Activated CD4-positive, alpha-beta T cell treated with anti-CD3 and anti-CD28 coated beads, Interleukin-10, Interleukin-2, amounts not matched to agents 100 ng/mL and 50 ng/mL, durations not matched to agents 16 hours and 8 hours (primary cell): ENCODE measurements at places on chromosomes 13 and 19.

DNA sequence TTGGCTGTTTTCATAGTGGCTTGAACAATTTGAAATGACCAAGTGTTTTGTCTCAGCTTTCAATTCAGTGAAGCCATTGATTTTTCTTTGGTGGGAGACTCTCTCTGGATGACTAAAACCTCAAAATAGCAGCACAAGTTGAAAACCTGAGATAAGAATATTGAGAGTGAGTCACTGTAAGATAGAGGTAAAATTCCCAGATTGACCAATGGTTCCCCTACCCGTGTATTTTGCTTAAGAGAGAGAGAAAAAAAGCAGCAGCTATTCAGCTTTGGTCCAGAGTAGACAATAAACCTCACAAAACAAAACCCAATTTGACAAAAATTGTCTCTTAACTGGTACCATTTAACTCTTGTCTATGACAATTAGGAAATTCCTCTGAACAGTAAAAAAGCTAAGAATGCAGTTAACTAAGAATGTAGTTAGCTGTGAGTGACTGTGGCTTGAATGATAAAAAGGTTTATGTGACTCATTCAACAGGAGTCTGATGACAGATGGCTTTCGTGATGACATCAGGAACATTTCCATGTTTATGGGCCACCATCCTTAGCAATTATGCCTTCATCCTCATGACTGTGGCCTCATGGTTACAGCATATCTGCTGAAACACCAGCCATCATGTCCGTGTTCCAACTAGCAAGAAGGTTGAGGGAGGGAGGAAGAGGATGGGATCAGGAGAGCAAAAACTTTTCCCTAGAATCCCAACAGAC lies 356.9 kb downstream of the NDFIP2 start:
- no peak for DNase-seq

DNA sequence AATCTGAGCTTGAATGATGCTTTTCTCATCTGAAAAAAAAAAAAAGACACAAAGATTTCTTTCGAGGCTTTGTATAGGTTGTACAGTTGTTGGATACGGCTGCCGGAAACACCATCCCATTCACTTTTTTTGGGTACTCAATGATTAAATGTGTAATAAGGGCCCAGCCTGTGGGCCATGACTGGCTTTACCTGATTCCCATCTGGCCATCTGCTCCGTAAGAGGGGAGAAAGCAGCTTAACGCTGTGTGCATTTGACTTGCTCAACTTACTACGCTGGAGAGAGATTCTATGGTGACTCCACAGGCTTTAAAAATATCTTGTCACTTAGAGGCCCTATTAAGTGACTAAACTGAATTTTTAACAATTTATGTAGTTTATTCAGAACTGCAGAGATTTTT lies 731 bp downstream of the ZNF558 start:
- DNase-seq = no peak

GRCh38 chr19:16139752-16140151 lies 3.7 kb upstream of the HSH2D start:
- peak; percentile 62 for DNase-seq

DNA sequence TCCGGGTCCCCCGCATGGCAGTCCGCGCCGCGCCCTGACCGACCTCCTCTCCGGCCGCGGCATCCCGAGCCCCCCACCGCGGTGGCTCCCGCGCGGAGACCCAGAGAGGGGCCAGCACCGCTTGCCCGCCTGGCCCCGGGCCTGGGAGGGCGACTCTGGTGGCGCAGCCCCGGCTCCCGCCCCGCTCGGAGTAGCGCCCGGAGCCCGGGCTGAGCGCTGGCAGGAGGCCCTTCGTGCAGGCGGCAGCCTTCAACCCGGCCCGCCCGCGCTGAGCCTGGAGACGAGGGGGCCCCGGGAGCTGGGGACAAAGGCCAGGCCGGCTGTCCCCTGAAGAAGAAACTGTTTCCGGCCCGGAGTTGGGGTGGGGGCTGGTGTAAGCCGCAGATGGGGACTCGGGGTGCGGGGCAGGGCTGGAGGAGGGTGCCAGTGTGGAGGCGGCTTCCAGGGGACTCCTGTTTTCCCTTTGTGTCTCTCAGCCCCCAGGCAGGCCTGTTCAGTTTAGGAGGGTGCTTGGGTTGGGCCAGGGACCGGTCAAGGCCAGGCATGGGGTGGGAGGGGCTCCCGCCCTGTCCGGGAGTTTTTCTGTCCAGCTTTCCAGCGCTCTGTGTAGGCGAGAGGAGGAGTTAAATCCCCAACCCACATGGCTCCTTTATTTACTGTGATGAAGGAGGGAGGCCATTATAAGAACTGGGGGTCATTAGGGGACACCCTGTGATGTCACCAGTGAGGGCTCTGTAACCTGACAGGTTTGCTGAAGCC lies 935 bp downstream of the LRP3 start:
- DNase-seq = no peak

GRCh38 chr13:23744315-23744714 lies 144.9 kb downstream of the MIPEP start:
- no peak for DNase-seq

- no peak for DNase-seq
Observed at GRCh38 chr13:69180034-69180433, 927.6 kb upstream of the ATXN8OS start.

DNA sequence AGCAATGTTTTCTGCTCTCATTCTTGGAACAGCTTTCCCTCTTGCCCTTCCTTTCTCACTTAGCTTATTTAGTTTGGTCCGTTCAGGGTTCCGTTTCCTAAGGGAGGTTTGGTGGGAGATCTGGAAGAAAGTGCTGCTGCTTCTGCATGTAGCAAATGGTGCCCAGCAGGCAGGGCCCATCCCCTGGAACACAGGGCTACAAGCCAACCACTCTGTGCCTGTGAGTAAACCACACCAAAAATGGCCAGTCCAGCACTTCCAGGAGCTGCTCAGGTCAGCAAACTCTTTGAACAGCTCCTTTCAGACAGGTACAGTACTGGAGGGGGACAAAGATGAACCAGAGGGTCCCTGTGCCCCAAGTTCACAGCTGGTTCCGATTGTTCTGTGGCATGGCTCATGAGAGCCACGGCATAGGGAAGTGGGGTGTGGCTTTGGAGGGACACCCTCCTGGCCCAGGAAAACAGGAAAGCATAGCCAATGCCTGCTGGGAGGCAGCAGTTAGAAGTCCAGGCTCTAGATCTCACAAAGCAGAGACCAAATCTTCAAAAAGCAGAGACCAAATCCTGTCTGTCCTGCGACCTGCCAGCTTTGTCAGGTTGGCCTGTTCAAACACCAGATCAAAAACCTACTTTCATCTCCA lies 39.5 kb downstream of the FAM124A start:
- no peak for DNase-seq

- DNase-seq = peak; percentile 57
Observed at GRCh38 chr19:41427647-41428480, 690 bp upstream of the B3GNT8 start.

DNA sequence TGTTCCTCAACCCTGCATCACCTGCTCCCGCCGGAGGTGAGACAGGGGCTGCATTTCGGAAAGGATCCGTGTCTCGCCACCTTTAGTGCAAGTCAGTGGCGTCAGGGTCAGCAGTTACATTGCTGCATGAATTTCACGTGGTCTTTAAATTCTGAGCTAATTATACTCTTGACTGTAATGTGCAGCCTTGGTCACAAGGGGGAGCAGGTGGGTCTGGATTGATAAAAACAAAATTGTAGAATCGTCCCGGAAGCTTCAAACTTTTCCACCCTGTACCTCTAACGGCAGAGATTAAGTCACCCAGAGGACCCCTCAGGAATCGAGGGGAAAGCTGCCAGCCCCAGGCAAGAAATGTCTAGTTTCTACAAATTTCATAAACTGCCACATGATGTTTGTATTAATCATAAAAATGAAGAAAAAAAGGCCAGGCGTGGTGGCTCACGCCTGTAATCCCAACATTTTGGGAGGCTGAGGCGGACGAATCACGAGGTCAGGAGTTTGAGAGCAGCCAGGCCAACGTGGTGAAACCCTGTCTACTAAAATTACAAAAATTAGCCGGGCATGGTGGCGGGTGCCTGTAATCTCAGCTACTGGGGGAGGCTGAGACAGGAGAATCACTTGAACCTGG lies 20.2 kb downstream of the BBC3 start:
- peak; percentile 84 for DNase-seq

- DNase-seq = no peak
Observed at GRCh38 chr19:34316741-34317301, 48.2 kb upstream of the GPI start.

DNA sequence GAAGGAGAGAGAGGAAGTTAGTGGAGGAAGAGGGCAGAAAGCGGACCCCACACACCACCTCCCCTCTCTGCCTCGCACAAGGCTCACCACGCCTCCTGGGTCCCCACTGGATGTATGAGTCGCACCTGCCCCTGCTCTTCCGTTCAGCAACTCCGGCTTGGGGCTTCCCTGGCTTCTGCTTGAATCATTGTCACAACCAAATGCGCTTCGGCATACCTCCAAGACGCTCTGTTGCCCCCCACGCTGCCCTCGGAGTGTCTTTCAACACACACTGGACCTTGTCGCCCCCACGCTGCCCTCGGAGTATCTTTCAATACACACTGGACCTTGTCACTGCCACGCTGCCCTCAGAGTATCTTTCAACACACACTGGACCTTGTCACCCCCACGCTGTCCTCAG lies 247.2 kb downstream of the TEX29 start:
- no peak for DNase-seq

GRCh38 chr13:25988661-25989060 lies 63.2 kb downstream of the SHISA2 start:
- no peak for DNase-seq

- peak; percentile 19 for DNase-seq
Observed at GRCh38 chr19:51020988-51021651, 1.6 kb upstream of the KLK10 start.

- DNase-seq = no peak
Observed at GRCh38 chr13:21674490-21675009, 3.7 kb downstream of the FGF9 start.

DNA sequence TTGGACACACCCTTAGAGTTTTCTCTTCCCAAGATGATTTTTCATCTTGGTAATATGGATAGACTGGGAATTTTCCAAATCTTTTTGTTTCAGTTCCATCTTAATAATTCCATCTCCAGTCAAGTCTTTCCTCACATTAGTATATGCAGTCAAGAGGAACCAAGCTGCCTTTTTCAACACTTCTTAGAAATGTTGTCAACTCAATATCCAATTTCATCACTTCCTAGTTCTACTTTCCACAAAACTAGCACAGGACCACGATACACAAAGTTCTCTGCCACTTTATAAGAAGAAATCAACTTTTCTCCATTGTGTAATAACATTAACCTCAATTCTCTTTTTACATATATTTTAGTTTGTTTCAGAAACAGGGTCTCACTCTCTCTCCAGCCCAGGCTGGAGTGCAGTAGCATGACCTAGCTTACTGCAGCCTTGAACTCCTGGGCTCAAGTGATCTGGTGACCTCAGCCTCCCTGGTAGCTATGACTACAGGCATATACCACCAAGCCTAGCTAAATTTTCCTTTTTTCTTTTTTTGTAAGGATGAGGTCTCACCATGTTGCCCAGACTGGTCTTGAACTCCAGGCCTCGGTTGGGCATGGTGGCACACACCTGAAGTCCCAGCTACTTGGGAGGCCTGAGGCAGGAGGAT lies 15.5 kb downstream of the ZNF443 start:
- DNase-seq = no peak

DNA sequence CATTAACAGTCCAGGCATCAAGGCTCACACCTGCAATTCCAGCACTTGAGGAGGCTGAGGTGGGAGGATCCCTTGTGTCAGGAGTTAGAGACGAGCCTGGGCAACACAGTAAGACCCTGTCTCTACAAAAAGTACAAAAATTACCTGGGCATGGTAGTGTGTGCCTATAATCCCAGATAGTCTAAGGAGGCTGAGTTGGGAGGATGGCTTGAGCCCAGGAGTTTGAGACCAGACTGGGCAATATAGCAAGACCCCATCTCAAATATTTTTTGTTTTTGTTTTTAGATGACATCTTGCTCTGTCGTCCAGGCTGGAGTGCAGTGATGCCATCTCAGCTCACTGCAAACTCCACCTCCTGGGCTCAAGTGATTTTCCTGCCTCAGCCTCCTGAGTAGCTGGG lies 40.1 kb upstream of the ONECUT3 start:
- no peak for DNase-seq

GRCh38 chr13:46565808-46566750 lies 13.1 kb downstream of the LRCH1 start:
- DNase-seq = no peak

- DNase-seq = no peak
Observed at GRCh38 chr13:78306519-78307206, 296.7 kb downstream of the POU4F1 start.

GRCh38 chr19:53594811-53595509 lies 36.8 kb upstream of the DPRX start:
- no peak for DNase-seq

GRCh38 chr13:102710261-102710679 lies 15.4 kb upstream of the METTL21C start:
- no peak for DNase-seq

GRCh38 chr13:23678795-23679194 lies 108.6 kb downstream of the TNFRSF19 start:
- DNase-seq = peak; percentile 39

- no peak for DNase-seq
Observed at GRCh38 chr19:53157626-53158025, 1.2 kb downstream of the ZNF347 start.

- no peak for DNase-seq
Observed at GRCh38 chr19:35296644-35297514, 4.9 kb downstream of the MAG start.

- no peak for DNase-seq
Observed at GRCh38 chr13:54124700-54125099, 1096.1 kb downstream of the OLFM4 start.

DNA sequence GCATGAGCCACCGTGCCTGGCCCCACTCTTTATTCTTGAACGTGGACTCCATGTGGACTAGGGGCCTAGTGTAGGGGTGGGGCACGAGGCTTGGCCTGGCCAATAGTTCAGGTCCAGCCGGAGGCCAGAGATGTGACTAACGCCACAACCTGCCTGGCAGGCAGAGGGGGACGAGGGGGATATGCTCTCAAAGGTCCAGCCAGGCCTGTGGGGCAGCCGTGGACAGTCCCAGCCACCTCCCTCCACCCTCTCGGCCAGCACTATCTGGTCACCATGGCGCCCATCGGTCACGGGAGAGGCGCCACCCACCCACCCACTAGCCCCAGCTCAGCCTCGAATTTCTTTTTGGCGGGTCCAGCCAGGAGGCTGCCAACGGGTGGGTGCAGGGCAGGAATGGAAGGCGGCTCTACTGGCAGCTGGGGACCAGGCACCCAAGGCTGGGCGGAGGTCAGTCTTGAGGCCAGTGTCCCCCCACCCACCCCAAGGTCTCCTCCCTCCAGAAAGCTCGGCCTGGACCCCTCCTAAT lies 2.2 kb upstream of the CERS1 start:
- no peak for DNase-seq

- DNase-seq = no peak
Observed at GRCh38 chr13:102729560-102730270, 34.9 kb upstream of the METTL21C start.

DNA sequence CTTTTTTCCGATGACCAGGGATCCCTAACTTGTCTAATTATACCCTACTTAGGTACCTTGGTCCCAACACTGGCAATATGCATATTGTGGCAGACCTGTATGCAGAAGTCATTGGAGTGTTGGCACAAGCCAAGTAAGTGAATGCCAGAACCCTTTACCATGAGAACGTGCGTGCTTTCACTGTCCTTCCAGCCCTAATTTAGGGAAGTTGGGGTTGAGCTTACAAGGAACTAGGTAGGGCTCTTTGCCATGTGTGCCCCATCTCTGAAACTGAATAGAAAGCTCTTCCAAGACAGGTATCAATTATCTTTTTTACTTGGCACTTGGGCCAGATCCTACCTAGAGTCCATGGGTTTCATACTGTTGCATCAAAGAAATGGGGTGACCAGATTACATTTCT lies 93.2 kb downstream of the FRY start:
- DNase-seq = no peak

- no peak for DNase-seq
Observed at GRCh38 chr19:29636553-29637360, 28.5 kb upstream of the PLEKHF1 start.
